ENCODE measurements at places on chromosomes 6 and 20.

DNA sequence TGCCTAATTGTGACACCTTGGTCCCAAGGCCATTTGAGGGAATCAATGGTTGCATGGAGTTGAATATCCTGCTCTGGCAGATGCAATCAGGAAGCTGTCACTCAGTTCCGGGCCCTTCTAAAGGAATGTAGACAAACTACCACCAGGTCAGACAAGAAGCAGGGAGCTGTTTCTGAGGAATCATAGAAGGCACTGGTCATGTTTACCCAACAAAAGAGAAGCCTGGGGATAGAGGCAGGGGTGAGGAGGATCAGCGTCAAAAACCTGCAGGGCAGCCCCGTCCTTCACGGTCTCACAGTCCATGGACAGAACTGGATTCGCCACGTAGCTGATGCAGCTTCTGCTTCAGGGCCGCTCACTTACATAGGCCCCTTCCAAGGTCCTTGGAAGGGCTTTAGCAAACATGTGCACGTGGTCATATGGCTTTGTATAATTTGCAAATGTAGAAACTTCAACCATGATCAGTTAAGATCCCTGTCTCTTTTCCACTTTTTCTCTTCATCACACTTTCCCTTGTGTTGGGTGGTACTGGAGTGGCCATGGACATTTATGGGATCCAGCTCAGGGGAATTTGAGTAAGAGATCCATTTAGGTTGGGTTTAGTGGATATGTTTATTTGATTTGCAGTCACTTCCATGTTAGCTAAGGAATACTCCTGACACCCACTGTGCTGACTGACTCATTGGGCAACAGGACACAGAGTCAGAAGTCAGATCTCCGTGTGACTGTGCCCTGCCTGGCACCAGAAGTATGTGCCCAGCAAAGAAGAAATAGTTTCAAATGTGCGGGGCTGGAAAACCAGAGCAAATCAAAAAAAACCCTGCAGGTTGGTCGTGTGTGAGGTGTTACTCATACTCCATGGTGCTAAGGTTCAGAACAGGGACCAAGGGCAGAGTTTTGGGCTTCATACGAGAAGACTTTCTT, 60.0 kb upstream of the ZFAND3 start:
- no peak for DNase-seq

- no peak for DNase-seq
Measured at GRCh38 chr6:150928882-150929281, 63.4 kb downstream of the MTHFD1L start.

DNA sequence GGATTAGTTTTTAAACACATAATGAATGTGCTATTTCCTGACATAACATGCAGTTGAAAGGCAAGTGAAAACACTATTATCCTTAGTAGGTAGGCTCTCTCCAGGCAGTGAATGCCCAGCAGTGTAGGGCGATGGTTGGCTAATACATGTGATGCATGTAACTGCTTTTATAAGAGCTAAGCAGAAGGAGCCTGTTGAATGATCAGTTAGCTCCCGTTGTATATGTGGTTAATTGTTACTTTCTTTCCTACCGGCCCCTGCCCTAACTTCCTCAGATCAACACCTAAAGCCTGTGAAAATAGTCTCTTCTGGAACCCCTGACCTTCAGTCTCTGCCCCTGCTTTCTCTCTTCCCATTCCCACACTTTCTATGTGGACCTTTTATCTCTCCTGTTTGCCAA, 10.5 kb downstream of the SOX4 start:
- no peak for DNase-seq

- DNase-seq = no peak
Measured at GRCh38 chr20:3777716-3778629, 3.3 kb downstream of the SPEF1 start.

- peak; percentile 10 for DNase-seq
Measured at GRCh38 chr6:52020945-52021570, 66.4 kb downstream of the PKHD1 start.

- DNase-seq = peak; percentile 21
Measured at GRCh38 chr6:5012519-5012918, 8.7 kb upstream of the RPP40 start.

- DNase-seq = no peak
Measured at GRCh38 chr20:18688676-18689075, 100.8 kb downstream of the DTD1 start.

DNA sequence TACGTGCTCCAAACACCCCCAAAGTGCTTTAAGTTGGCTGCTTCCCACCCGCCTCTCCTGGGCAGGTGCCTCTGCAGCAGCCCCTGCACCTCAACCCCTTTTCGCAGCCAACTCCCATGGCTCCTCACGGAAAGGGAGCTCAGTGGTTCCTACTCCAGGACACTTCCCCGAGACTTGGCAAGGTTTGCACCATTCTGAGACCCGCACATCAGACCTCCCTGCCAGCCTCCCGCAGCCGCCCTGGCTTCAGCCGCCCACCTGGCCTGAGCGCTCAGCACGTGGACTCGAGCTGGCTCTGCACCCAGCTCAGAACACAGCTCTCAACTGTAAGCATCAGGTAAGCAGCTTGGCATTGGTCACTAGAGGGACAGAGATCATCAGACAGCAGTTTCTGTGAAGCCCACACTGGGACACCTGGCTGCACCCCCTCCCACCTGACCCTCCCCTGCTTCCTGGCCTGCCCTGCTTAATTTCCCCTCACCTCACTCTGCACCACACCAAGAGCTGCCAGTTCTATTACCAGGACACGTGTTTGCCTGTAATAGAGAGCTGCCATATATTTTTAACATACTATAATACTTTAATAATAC, 28.5 kb downstream of the GMDS start:
- DNase-seq = no peak

GRCh38 chr20:48657426-48658197, 170.2 kb downstream of the PREX1 start:
- DNase-seq = peak; percentile 54

DNA sequence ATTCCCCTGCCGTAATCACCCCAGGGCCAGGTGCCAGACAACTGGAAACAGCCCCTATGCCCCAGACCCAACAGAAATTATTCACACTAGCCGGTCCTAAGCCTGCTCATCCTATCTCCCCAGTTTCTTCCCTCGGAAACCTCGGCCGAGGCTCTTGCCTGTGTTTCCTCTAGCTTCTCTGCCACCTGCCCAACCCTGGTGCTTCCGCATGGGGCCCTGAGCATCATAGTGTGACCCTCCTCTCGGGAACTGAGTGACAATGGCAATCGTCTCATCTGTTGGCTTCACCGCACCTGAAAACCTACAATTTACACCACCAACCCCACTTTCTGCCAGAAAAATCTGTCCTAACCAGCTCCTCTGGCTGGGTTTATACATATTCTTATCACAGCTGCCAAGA, 257.3 kb downstream of the SOD2 start:
- no peak for DNase-seq

DNA sequence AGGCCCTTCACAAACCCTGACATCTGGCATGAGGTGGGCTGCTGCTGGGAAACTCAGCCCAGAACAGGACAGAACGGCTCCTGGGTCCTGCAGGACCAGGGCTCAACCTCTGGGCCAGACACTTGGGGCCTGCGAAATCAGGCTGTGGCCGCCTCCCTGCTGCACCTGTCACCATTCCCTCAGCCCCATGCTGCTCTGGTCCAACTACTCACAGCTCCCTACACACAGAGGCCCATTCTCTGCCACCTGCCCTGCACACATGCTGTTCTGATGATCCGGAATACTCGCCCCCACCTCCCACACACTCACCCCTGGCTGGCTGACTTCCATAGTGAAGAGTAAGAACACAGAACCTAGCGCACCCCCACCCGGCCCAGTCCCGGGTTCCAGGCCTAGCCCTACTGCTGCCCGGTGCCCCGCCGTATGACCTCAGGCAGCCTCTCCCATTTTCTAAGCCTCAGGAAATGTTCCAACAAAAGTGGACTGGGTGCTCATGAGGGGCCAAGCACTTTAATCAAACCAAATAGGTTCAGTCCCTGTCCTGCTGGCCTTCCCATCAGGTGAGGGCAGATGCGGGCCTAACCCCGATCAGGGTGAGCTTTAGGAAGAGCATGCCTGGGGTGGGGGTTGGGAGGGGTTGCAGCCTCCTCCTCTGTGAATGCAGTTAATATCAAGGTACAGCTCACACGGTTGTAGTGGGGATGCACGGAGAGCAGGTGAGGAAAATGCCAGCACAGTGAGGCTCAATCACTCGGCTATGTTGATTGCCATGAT, 3.9 kb downstream of the PEDS1 start:
- DNase-seq = no peak

- DNase-seq = peak; percentile 21
Measured at GRCh38 chr20:21503345-21503744, 10.5 kb downstream of the NKX2-2 start.

DNA sequence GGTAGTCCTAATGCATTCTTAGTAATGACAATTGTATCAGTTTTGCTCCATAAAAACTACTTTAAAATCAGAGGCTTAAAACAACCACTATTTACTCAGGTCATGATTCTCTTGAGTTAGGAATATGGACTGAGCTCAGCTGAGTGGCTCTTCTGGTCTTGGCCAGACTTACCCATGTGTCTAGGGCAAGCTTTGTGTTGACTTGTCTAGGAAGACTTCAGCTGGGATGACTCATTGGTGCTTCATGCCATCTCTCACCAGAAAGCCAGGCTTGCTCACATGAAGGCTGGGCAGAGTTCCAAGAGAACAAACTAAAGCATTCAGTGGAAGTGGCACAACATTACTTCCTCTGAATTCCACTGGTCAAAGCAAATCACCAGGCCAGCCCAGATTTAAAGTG, 155.3 kb downstream of the DHX35 start:
- peak; percentile 17 for DNase-seq

- peak; percentile 86 for DNase-seq
Measured at GRCh38 chr6:166553563-166554271, 32.8 kb downstream of the RAMACL start.

DNA sequence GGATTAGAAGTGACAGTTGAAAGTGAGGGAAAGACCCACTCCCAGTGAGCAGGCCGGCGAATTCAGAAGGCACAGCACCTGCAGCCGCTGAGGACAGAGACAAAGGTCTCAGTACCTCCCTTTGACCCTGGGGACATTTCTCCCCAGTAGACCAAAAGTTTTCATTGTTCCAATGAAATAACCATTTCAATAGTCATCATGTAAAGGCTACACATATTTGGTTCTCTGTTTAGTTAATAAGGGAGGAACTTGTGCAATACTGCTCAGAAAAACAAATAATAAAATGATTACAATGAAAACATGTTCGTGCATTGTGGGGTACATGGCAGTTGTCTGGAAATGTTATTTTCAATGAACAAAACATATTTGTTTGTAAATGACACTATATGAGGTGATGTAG, 52.5 kb downstream of the EDN1 start:
- no peak for DNase-seq

GRCh38 chr6:2986722-2987221, 12.9 kb upstream of the NQO2 start:
- DNase-seq = peak; percentile 89

DNA sequence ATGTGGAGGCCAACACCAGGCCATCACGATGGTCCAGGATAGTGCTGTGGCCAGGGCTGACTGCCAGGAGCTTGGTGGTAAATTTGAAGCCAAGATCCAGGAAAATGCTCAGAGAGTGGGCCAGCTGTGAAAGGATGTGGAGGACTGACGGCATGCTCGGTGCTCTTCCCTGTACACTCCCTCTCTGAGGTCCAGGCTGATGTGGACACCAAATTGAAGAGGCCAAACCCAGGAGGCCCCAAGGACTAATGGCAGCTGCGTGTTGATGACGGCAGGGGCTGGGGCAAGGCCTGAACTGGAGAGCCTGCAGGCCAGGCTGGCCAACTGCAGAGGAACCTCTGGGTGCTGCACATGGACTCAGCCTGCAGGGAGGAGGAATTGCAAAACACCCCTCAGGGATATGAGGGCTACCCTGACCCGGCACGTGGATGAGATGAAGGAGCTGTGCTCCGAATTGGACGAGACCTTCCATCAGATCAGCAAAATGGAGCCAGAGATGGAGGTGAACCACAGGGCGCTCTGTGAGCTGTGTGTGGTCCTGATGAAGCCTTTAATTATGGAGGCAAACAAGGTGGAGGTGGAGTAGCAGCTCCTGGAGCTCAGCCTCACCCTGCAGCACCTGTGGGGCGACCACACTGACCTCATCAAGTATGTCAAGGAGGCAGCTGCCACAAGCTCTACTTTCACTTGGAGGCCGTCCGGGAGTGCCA, 6.9 kb upstream of the RAET1E start:
- DNase-seq = no peak

DNA sequence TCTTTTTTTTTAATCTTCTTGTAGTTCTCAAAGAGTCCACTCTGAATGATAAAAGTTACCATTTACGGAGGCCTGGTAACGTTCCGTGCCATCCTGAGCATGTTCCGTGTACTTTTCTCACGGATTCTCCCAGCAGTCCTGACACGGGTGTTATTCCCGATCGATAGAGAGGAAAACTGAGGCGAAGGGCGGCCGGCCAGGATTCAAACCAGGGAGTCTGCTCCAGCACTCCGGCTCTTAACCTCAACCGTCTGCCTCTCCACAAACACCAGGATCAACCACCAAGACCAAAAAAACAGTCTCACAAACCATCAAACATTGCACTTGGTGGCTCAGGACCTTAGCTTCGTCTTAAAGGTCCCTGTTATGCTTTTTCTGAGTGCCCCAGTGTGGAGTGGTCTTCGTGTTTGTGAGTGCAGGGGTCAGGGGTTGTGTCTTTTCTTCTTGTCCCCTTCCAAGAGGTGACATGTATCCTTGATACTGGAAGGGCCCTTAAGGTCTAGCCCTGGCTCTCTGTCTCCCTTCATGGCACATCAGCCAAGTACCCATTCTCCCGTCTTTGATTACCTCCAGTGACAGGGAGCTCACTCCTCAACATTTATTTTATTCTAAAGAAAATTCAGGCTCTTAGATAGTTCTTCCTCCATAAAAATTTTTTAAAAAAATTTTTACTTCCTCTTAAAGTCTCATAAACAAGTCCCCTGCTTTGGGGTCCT, 35.1 kb downstream of the SRC start:
- DNase-seq = no peak

- DNase-seq = no peak
Measured at GRCh38 chr6:25377664-25378063, 98.5 kb downstream of the CARMIL1 start.

DNA sequence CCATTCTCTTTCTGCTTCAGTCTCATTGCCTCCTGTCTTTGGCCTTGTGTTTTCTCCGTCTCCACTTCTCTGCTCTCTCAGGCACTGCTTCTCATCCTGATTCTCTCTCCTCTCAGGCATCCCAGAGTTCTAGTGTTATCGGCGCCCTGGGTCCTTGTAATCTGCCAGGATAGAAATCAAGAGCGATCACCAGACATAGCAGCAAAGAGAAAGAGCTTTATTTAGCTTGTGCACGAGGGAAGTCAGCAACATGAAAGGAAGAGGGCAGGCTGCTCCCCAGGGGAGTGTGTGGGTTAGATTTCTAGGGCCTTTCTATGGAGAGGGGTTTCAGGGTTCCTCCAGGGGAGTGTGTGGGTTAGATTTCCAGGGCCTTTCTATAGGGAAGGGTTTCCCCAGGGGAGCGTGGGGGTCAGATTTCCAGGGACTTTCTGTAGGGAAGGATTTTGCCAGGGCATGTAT, 32.5 kb downstream of the SUN5 start:
- DNase-seq = no peak

- DNase-seq = no peak
Measured at GRCh38 chr20:17155401-17155800, 71.4 kb upstream of the PCSK2 start.

GRCh38 chr20:44404204-44405181, 49.0 kb downstream of the HNF4A start:
- DNase-seq = no peak

- DNase-seq = no peak
Measured at GRCh38 chr6:145012039-145012662, 723.2 kb downstream of the EPM2A start.

GRCh38 chr6:55175078-55176049, 1.0 kb downstream of the HCRTR2 start:
- no peak for DNase-seq

All from stromal cell of bone marrow (primary cell).